ENCODE measurements at places on chromosomes 5 and 9.

DNA sequence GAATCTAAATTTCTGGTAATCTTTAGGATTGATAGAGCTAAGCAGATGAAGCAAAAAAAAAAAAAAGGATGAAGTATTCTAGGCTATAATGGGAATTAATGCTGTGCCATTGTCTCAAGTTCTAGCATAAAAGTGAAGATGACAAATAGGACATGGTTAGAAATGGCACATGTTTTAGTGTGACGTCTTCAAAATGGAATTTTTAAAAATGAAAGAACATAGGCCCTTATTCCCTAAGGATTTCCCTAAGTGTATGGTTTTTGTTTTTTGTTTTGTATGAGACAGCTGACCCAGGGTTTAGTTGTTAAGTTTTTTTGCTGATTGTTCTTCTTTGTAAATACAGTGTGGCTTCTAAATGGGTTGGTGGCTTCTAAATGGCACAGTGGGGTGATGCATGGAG, 7.1 kb downstream of the TLE4 start:
- peaks cover 54% of the 10 kb centered on the region for H3K4me1 ChIP-seq
- H3K36me3 ChIP-seq, result peaks cover 68% of the 10 kb centered on the region
- no peak for DNase-seq
- H3K27ac ChIP-seq, result peak overlapping the region; percentile 68

- peaks cover 25% of the 10 kb centered on the region for H3K4me1 ChIP-seq
- no peaks in the 10 kb centered on the region for H3K27me3 ChIP-seq
- no peak overlapping the region for H3K27ac ChIP-seq
- DNase-seq, result no peak
These were observed 7.8 kb upstream of the MYOZ3 start for GRCh38 chr5:150653145-150653761.

- H3K4me3 ChIP-seq, result no peak overlapping the region
- H3K36me3 ChIP-seq, result no peaks in the 10 kb centered on the region
- no peaks in the 10 kb centered on the region for H3K27me3 ChIP-seq
- peak overlapping the region; percentile 82 for H3K27ac ChIP-seq
- peaks cover 24% of the 10 kb centered on the region for H3K4me1 ChIP-seq
- no peak for DNase-seq
These were observed 28.6 kb downstream of the MARCHF3 start for GRCh38 chr5:127001621-127002296.

DNA sequence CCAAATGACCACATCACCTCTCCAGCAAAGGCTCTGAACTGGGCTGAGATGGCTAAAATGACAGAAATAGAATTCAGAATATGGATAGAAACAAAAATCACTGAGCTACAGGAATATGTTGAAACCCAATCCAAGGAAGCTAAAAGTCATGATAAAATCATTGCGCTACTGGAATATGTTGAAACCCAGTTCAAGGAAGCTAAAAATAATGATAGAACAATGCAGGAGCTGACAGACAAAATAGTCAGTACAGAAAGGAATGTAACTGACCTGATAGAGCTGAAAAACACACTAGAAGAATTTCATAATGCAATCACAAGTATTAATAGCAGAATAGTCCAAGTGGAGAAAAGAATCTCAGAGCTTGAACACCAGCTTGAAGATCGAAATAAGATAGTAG, 394.9 kb upstream of the GRAMD2B start:
- no peak overlapping the region for H3K27ac ChIP-seq
- DNase-seq, result no peak
- no peaks in the 10 kb centered on the region for H3K27me3 ChIP-seq
- no peaks in the 10 kb centered on the region for H3K4me1 ChIP-seq
- H3K4me3 ChIP-seq, result no peak overlapping the region

- H3K27me3 ChIP-seq, result no peaks in the 10 kb centered on the region
- no peak overlapping the region for H3K4me3 ChIP-seq
- no peaks in the 10 kb centered on the region for H3K4me1 ChIP-seq
- DNase-seq, result no peak
These were observed 175.1 kb downstream of the CD180 start for GRCh38 chr5:67021521-67021920.

DNA sequence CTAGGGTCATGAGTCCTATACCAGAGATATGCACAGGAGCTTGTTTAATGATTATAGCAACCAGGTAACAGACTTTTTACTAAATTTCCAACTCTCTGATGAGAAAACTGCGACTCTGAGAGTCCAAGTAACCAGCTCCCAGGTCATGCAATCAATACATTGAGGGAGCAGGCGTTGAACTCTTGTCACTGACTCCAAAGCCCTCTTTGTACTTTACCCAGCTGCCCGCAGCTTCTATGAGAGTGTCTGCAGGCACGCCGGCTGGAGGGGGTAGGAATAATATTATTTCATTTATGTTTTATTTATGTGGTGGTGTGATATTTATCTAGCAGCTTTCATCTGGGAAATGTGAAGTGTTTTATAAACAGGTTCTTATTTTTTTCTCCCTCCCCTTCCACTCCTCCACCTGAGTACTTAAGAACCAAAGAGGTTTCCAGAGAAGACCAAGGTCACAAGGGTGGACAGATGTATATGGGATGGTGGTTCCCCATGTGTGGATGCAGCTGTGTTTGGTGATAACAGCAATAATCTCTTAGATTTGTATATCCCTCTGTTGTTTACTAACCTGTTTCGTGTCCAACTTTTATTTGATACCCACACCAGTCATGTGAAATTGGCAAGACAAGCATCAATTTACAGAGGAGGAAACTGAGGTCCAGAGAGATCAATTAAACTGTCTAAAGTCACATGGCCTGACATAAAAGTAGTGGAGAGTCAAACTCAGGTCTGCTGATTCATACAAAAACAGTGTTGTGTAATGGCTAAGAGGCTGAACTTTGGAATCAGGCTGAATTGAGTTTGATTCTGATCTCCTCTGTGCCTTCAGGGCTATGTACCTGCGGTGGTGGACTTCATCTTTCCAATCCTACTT, 140.2 kb upstream of the TRIM32 start:
- DNase-seq, result no peak
- H3K27ac ChIP-seq, result no peak overlapping the region
- H3K36me3 ChIP-seq, result no peaks in the 10 kb centered on the region
- no peaks in the 10 kb centered on the region for H3K27me3 ChIP-seq
- H3K4me3 ChIP-seq, result no peak overlapping the region

DNA sequence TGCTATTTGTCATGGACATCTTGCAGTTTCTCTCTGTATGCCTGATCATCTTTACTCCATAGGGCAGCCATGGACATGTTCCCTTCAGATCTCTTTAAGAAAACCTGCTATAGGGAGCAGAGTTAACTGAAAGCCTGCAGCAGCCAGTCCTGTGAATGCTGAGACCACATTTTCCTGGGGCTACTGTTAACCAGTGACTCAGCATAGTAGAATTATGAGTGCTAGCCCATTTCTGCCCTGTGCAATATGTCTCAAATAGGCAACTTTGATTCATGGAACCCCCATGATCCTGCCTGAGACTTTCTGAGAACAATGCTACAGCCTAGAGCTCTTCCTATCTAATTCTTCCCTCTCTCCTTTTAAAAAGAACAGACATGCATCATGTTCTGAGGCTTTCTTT, 624.2 kb downstream of the CHSY3 start:
- no peaks in the 10 kb centered on the region for H3K27me3 ChIP-seq
- DNase-seq, result no peak
- no peaks in the 10 kb centered on the region for H3K36me3 ChIP-seq
- no peak overlapping the region for H3K27ac ChIP-seq
- H3K4me3 ChIP-seq, result no peak overlapping the region

GRCh38 chr9:3508078-3508431, 17.7 kb downstream of the RFX3 start:
- H3K27me3 ChIP-seq, result no peaks in the 10 kb centered on the region
- H3K27ac ChIP-seq, result no peak overlapping the region
- H3K4me3 ChIP-seq, result no peak overlapping the region
- H3K36me3 ChIP-seq, result no peaks in the 10 kb centered on the region

DNA sequence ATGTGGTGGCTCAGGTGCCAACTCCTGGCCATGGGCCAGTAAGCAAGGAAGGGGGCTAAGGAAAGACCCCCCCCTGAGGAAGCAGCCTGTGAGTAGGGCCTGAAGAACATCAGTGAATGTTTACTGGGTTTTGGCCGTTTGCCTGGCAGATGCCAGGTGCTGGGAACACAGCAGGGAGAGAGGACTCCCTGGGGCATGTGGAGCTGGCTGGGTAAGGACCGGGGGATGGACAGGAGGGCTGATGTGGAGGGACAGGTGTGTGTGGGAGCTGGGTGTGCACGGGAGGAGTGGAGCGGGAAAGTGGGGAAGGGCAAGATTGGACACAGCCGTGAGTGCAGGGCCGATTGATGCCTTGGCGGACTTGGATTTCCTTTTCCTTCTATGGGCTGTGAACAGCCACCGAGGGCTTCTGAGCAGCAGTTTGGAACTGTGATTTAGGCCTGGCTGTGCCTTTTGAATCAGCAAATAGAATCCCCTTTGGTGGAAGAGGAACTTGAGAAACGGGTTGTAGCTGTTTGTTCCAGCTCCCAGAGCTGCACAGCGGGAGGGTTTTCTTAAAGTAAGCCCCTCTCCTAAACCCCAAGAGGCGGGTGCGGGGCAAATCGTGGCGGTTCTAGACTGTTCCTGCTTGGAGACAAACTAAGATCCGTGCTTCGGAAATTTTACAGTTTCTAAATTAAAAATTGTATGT, 3.1 kb downstream of the HMCN2 start:
- peaks cover 7% of the 10 kb centered on the region for H3K4me1 ChIP-seq
- no peak overlapping the region for H3K27ac ChIP-seq
- no peaks in the 10 kb centered on the region for H3K36me3 ChIP-seq
- no peak for DNase-seq
- peaks cover 36% of the 10 kb centered on the region for H3K27me3 ChIP-seq

- H3K27me3 ChIP-seq, result peaks cover 44% of the 10 kb centered on the region
- no peak for DNase-seq
- H3K36me3 ChIP-seq, result no peaks in the 10 kb centered on the region
- no peak overlapping the region for H3K27ac ChIP-seq
- H3K4me3 ChIP-seq, result no peak overlapping the region
These were observed 6.6 kb upstream of the NRG2 start for GRCh38 chr5:140049713-140050112.

GRCh38 chr5:180043377-180043776, 28.2 kb downstream of the RNF130 start:
- H3K36me3 ChIP-seq, result no peaks in the 10 kb centered on the region
- H3K4me1 ChIP-seq, result no peaks in the 10 kb centered on the region
- H3K4me3 ChIP-seq, result no peak overlapping the region
- no peak for DNase-seq
- peaks cover 9% of the 10 kb centered on the region for H3K27me3 ChIP-seq
- no peak overlapping the region for H3K27ac ChIP-seq
